ENCODE measurements at places on chromosomes 1 and 21. TPM values are rescaled to one million over a fixed set of nuclear protein-coding genes. Genes with fewer than 3 reads are reported as not detected.

DNA sequence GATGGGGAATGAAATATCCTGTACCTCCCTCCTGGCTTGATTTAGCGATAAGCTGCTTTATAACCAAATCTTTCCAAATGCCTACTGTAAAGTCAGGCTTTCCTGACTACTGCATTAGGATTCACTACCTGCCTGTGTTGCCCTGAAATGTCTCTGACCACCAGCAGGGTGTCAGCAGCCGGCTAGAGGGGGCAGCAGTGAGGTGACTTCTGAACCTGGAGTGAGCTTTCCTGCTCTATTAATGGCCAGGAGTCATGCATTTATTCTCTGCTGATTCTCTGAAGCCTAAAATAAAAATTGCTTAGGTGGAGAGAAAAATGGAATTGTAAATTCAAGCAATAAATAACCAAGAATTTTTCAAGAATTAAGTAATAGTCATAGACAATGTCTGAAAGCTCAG is 2.5 kb downstream of the BACE2 start:
- no peaks in the 10 kb centered on the region for H3K27me3 ChIP-seq
- H3K36me3 ChIP-seq = no peaks in the 10 kb centered on the region
- H3K4me1 ChIP-seq = peaks cover 33% of the 10 kb centered on the region
- DNase-seq = no peak
- no peak overlapping the region for H3K4me3 ChIP-seq
- H3K27ac ChIP-seq = peak overlapping the region; percentile 98

DNA sequence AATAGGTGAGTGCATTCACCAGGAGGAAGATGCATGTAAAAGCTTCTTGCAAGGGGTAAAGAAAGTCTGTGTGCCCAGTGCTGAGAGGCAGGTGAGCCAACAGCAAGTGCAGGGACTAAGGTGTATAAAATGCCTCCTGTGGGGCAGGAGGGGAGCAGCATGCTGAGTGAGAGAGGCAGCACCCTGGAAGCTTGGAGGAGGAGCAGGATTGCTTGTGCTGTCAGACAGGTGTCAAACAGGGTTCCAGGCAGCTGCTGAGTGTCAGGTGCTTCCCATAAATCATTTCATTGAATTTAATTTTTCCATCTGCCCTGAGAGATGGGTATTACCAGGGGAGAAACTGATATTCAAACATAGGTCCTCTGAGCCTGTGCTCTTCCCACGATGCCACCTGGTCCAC is 13.9 kb downstream of the BSND start:
- DNase-seq = no peak
- H3K27ac ChIP-seq = no peak overlapping the region
- no peaks in the 10 kb centered on the region for H3K27me3 ChIP-seq
- H3K4me3 ChIP-seq = no peak overlapping the region

DNA sequence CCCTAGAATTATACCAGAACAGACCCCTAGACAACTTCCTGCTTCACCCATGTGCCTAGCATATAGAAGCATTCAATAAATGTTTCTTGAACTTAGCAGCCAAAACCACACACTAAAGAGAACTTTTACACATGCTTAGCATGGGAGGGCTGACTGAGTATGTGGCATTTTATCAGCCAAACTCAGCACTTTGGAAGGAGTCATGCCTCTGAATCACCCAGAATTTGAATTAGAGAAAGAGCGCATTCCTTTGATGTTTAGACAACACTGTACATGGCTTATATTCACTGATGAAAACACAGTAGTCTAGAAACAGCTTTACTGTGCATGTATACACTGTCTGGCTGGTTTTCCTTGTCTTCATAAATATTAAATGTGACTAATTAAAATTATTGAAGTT is 26.1 kb downstream of the SPAG17 start:
- H3K27ac ChIP-seq = no peak overlapping the region
- no peaks in the 10 kb centered on the region for H3K27me3 ChIP-seq
- no peaks in the 10 kb centered on the region for H3K4me1 ChIP-seq
- no peak overlapping the region for H3K4me3 ChIP-seq
- no peaks in the 10 kb centered on the region for H3K36me3 ChIP-seq

GRCh38 chr1:223477456-223477855 is 84.2 kb downstream of the CCDC185 start:
- H3K27ac ChIP-seq = no peak overlapping the region
- no peak for DNase-seq
- no peaks in the 10 kb centered on the region for H3K4me1 ChIP-seq
- H3K36me3 ChIP-seq = no peaks in the 10 kb centered on the region

DNA sequence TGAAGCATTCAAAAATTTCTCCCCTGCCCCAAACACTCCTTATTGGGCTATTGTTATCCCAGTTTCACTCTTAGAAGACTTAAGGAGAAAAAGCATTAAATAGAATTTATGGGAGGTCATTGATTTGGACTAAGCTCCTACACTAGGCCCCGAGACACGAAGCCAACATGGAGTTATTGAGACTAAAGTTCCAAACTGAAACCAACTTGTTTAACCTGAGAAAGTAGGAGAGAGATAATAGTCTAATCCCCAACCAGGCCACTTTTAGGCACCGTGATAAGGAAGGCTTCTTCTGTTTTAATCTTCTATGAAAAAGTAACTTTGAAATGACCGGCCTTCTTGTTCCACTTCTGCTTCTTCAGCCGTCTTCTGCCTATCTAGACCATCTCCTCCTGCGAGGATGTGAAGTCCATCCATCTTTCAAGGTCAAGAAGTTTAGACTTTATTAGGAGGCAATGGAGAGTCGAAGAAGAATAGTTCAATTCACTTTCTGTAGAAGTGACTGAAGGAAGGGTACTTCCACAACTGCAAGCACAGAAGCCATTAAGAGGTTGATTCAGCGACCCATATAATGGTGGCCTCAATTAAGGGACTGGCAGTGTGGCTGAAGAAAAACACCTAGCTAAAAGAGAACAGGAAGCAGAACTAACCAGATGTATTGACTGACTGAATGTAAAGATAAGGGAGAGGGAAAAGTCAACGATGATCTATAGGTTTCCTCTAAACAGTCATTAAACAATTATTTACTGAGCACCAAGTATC is 428.8 kb downstream of the SMYD3 start:
- no peak for DNase-seq
- no peak overlapping the region for H3K27ac ChIP-seq
- no peaks in the 10 kb centered on the region for H3K36me3 ChIP-seq
- no peaks in the 10 kb centered on the region for H3K4me1 ChIP-seq
- no peak overlapping the region for H3K4me3 ChIP-seq

- H3K36me3 ChIP-seq = no peaks in the 10 kb centered on the region
- peaks cover 42% of the 10 kb centered on the region for H3K4me1 ChIP-seq
- peak overlapping the region; percentile 44 for H3K4me3 ChIP-seq
- H3K27ac ChIP-seq = peak overlapping the region; percentile 88
- no peak for DNase-seq
- H3K27me3 ChIP-seq = no peaks in the 10 kb centered on the region
These were observed 17.3 kb downstream of the CSTB start for GRCh38 chr21:43758811-43759210.

DNA sequence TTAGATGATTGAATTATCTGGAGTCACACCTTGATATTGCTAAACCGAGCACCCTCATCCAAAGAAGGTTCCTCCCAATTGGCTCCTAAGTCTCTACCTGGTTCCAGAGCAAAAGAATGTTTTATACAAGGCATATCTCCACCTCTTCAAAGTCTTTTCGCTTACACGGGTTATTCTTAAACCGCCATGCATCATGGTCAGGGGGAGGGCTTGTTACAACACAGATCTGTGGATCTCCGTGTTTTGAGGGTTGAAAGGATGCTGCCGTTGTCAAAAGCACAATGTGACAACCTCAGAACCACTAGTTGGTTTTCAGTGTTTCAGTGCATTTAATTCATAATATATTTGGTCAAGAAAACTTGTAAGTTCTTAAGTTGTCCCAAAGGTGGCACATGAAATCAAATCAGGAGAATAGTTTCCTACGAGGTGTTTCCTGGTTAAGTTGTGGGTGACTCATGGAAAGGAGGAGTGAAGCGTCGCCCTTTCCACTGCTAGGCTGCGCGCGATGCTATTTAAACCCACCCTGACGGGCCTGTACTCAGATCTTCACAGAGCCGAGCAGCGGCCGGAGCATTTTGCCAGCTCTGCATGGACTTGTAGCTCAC is 1531.6 kb upstream of the TPTE start:
- H3K4me3 ChIP-seq = no peak overlapping the region
- H3K4me1 ChIP-seq = no peaks in the 10 kb centered on the region
- DNase-seq = no peak

DNA sequence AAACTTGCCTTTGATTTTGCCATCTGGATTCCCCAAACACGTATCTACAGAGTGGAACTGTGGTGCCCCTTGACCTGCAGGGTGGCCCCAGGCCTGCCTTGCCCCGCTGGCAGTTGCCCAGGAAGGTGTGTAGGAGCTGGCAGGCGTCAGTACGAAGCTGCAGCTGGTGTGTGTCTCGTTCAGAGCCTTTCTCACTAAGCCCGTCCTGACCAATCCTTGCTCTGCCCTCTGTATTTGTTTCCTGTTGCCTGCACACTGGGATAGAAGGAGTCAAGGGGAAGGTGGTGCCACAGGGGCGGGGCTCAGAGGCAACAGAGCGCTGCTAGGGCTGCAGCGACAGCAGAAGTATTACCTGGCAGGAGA is 5.2 kb upstream of the VSIG8 start:
- H3K4me1 ChIP-seq = peaks cover 30% of the 10 kb centered on the region
- H3K27ac ChIP-seq = peak overlapping the region; percentile 22
- H3K4me3 ChIP-seq = no peak overlapping the region
- no peaks in the 10 kb centered on the region for H3K36me3 ChIP-seq

DNA sequence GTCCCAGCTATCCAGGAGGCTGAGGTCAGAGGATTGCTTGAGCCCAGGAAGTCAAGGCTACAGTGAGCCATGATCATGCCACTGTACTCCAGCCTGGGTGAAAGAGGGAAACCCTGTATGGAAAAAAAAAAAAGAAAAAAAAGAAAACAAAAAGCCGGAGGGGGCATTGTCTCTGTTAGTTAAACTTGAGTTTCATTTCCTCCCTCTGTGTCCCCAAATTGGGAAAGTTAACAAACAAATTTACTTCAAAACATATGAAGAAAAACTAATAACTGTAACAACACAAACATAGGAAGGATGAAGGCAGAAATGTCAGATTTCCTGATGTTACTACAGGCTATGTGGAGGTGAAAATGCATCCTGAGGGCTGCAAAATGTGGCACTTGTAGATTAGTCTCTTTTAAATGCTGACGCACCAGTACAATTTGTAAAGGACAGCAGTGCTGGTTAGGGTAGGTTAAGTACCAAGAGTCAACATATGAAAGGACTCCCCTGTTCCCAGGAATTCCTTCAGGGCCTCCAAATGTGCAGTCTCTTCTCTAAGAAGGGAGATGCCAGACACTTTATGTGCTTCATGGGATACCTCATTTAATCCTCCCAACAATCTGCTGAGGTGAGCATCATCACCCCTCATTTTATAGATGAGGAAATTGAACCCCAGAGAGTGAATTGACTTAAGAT is 52.9 kb downstream of the DEGS1 start:
- peaks cover 30% of the 10 kb centered on the region for H3K36me3 ChIP-seq
- no peaks in the 10 kb centered on the region for H3K27me3 ChIP-seq
- no peak overlapping the region for H3K4me3 ChIP-seq
- H3K27ac ChIP-seq = no peak overlapping the region
- DNase-seq = no peak
- no peaks in the 10 kb centered on the region for H3K4me1 ChIP-seq

GRCh38 chr1:111639602-111640198 is 20.1 kb downstream of the RAP1A start:
- H3K4me3 ChIP-seq = no peak overlapping the region
- H3K27me3 ChIP-seq = no peaks in the 10 kb centered on the region
- no peak for DNase-seq
- peaks cover 41% of the 10 kb centered on the region for H3K4me1 ChIP-seq
- H3K36me3 ChIP-seq = no peaks in the 10 kb centered on the region
- H3K27ac ChIP-seq = no peak overlapping the region

DNA sequence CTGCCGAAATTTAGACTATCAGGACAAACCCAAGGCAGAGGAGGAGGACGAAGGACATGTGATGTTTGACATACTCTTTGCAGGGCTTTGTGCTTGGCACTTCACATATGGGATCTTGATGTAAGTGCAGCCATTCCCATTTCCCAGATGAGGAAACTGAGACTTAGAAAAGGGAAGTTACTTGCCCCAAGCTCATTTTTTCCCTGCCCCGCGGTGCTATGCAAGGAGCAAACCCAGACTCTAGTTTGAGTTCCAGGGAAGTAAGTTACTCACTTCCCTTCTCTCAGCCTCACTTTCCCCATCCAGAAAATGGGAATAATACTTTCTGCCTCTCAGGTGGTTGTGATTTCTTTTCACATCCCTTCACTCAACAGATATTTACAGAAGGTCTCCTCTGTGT is 4.5 kb upstream of the FOXO6 start:
- H3K4me1 ChIP-seq = peaks cover 28% of the 10 kb centered on the region
- no peaks in the 10 kb centered on the region for H3K36me3 ChIP-seq
- H3K4me3 ChIP-seq = no peak overlapping the region
- peak; percentile 10 for DNase-seq
- no peak overlapping the region for H3K27ac ChIP-seq

GRCh38 chr1:236509647-236510401 is 14.0 kb upstream of the LGALS8 start:
- no peaks in the 10 kb centered on the region for H3K4me1 ChIP-seq
- no peak for DNase-seq
- no peak overlapping the region for H3K27ac ChIP-seq
- no peak overlapping the region for H3K4me3 ChIP-seq
- no peaks in the 10 kb centered on the region for H3K36me3 ChIP-seq

DNA sequence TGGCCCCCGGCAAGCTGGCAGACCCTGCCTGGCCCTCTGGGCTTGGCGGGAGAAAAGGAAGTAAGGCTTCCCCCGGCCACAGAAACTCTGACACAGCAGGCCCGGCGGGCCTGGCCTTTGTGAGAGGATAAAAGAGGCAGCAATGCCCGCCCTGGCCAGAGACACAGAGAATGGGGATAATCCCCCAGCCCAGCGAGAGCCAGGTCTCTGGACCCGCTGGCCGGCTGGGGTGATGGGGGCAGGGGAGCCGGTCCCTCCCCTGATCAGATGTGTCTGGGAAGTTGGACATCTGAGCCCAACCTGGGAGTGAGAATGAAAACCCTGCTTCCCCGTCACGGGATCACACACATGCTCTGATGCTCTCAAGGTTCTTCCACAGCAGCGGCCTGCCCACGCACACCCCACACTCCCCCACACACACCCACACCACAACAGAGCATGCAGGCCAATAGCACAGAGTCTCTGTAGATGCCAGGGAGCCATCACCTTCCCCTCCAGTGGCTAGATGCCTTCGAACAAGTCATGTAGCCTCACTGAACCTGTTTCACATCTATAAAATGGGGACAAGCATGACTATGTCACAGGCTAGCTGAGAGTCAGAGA is 4.2 kb downstream of the RSPO1 start:
- DNase-seq = no peak
- no peak overlapping the region for H3K27ac ChIP-seq
- H3K4me3 ChIP-seq = peak overlapping the region; percentile 13
- H3K36me3 ChIP-seq = no peaks in the 10 kb centered on the region
- no peaks in the 10 kb centered on the region for H3K27me3 ChIP-seq

GRCh38 chr1:206439205-206439604 is 31.1 kb upstream of the IKBKE start:
- H3K27ac ChIP-seq = no peak overlapping the region
- no peak for DNase-seq
- H3K36me3 ChIP-seq = no peaks in the 10 kb centered on the region
- H3K4me3 ChIP-seq = no peak overlapping the region
- no peaks in the 10 kb centered on the region for H3K4me1 ChIP-seq
- no peaks in the 10 kb centered on the region for H3K27me3 ChIP-seq

OR2T12 gene
- total RNA-seq = not detected

BCL2L15 gene
- 2.9 TPM for total RNA-seq

HSF2BP gene
- 2.7 TPM for total RNA-seq

AIRE gene
- 0.25 TPM for total RNA-seq

GJA9 gene
- total RNA-seq = not detected

SPRR5 gene
- total RNA-seq = not detected

Data from vagina (tissue), 2 donors.